ENCODE measurements at places on chromosomes 16 and 17.
A peak's percentile ranks its signal among the peaks of the same experiment; 100 is the strongest.

DNA sequence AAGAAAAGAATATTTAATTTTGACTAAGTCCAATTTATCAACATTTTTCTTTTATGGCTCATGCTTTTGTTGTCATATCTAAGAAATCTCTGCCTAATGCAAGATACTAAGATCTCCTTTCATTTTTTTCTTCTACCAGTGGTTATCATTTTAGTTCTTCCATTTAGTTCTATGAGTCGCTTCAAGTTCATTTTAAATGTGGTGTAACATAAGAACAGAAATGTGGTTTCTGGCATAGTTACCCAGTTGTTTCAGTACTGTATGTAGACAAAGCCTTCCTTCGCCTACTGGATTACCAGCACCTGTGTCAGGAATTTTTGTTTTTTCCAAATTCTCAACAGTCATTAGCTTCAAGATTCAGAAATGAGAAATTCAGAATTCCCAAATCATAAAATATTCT is 175.7 kb downstream of the PARN start:
- no peaks in the 10 kb centered on the region for H3K4me1 ChIP-seq
- no peak overlapping the region for H3K27ac ChIP-seq
- no peak for DNase-seq
- no peaks in the 10 kb centered on the region for H3K27me3 ChIP-seq

GRCh38 chr17:49993423-49994060 is 1.5 kb downstream of the DLX3 start:
- peaks cover 10% of the 10 kb centered on the region for H3K4me1 ChIP-seq
- H3K27me3 ChIP-seq = peaks cover 10% of the 10 kb centered on the region
- H3K4me3 ChIP-seq = peak overlapping the region; percentile 2
- H3K27ac ChIP-seq = no peak overlapping the region

DNA sequence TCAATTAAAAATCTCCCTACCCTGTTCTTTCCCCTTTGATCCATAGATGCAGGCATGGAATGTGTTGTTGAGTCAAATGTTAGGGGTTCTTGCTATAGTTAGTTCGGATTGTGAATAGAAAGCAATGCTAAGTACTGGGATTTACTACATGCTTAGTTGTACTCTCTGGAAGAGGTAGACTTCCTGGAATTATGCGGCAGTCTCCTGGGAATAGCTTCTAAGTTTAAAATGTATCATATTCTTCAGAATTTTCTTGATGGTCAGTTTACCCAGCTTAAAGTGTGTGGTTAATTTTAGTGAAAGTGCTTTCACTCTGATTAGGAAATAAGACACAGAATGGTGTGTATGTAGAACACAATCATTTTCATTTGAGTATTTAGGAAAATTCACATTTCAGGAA is 3.5 kb downstream of the CLTC start:
- DNase-seq = no peak
- no peak overlapping the region for H3K27ac ChIP-seq
- H3K4me1 ChIP-seq = peaks cover 18% of the 10 kb centered on the region
- H3K4me3 ChIP-seq = no peak overlapping the region

- H3K36me3 ChIP-seq = no peaks in the 10 kb centered on the region
- no peaks in the 10 kb centered on the region for H3K27me3 ChIP-seq
- no peak for DNase-seq
- H3K4me1 ChIP-seq = no peaks in the 10 kb centered on the region
- no peak overlapping the region for H3K27ac ChIP-seq
Measured at GRCh38 chr17:55177855-55178217, 86.9 kb upstream of the HLF start.

GRCh38 chr16:2027024-2028010 is 615 bp downstream of the NHERF2 start:
- H3K36me3 ChIP-seq = no peaks in the 10 kb centered on the region
- H3K4me1 ChIP-seq = no peaks in the 10 kb centered on the region
- H3K27me3 ChIP-seq = no peaks in the 10 kb centered on the region
- H3K27ac ChIP-seq = no peak overlapping the region
- DNase-seq = no peak

- DNase-seq = no peak
- no peak overlapping the region for H3K4me3 ChIP-seq
- H3K36me3 ChIP-seq = no peaks in the 10 kb centered on the region
- H3K27ac ChIP-seq = no peak overlapping the region
- H3K27me3 ChIP-seq = no peaks in the 10 kb centered on the region
Measured at GRCh38 chr17:67613961-67614360, 103.8 kb upstream of the NOL11 start.

- no peak overlapping the region for H3K27ac ChIP-seq
- no peak for DNase-seq
- H3K27me3 ChIP-seq = no peaks in the 10 kb centered on the region
Measured at GRCh38 chr17:46730026-46730425, 88.5 kb downstream of the WNT3 start.

- no peaks in the 10 kb centered on the region for H3K27me3 ChIP-seq
- no peaks in the 10 kb centered on the region for H3K4me1 ChIP-seq
- DNase-seq = no peak
- no peak overlapping the region for H3K4me3 ChIP-seq
Measured at GRCh38 chr17:70905796-70906195, 736.5 kb downstream of the KCNJ2 start.

- peaks cover 5% of the 10 kb centered on the region for H3K4me1 ChIP-seq
- DNase-seq = peak; percentile 31
- H3K27ac ChIP-seq = peak overlapping the region; percentile 89
- no peaks in the 10 kb centered on the region for H3K36me3 ChIP-seq
- H3K27me3 ChIP-seq = no peaks in the 10 kb centered on the region
- H3K4me3 ChIP-seq = no peak overlapping the region
Measured at GRCh38 chr16:87956365-87957231, 5.4 kb downstream of the BANP start.

- DNase-seq = no peak
- peaks cover 13% of the 10 kb centered on the region for H3K4me1 ChIP-seq
- peak overlapping the region; percentile 71 for H3K27ac ChIP-seq
- no peaks in the 10 kb centered on the region for H3K36me3 ChIP-seq
- no peaks in the 10 kb centered on the region for H3K27me3 ChIP-seq
Measured at GRCh38 chr16:24989494-24989893, 25.7 kb downstream of the ARHGAP17 start.

DNA sequence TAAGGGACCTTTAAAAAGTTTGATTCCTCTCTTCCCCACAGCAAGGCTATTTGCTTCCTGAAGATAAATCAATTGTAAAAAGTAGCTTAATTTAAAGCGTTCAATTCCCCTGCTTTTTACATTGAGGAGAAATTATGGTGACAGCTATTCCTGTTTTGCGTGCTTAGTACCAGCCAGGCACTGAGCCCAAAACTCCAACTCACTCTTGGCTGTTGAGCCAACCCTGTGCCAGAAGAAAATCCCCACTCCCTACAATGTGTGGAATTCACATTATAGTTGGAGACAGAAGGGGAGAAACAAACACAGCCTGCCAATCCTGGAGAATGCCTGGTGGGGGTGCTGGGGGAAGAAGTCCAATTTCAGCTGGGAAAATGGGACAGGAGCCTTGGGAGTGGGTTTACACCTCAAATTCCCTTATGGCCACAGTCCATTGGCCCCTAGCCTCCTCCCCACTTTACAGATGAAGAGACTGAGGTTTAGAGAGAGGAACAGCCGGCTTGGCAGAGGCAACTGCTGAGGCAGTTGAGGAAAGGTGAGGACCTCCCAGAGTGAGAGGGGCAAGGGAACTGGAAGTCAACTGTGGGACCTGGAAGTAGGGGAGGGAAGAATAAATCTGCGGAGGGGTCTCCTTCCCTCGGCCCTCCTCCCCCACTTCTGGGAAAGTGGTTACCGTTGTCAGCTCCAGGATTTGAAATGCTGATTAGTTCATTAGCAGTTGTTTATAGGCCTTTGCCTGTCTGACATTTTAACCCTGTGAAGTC is 26.1 kb downstream of the CDH1 start:
- H3K4me3 ChIP-seq = no peak overlapping the region
- no peaks in the 10 kb centered on the region for H3K27me3 ChIP-seq
- H3K36me3 ChIP-seq = no peaks in the 10 kb centered on the region
- DNase-seq = no peak

DNA sequence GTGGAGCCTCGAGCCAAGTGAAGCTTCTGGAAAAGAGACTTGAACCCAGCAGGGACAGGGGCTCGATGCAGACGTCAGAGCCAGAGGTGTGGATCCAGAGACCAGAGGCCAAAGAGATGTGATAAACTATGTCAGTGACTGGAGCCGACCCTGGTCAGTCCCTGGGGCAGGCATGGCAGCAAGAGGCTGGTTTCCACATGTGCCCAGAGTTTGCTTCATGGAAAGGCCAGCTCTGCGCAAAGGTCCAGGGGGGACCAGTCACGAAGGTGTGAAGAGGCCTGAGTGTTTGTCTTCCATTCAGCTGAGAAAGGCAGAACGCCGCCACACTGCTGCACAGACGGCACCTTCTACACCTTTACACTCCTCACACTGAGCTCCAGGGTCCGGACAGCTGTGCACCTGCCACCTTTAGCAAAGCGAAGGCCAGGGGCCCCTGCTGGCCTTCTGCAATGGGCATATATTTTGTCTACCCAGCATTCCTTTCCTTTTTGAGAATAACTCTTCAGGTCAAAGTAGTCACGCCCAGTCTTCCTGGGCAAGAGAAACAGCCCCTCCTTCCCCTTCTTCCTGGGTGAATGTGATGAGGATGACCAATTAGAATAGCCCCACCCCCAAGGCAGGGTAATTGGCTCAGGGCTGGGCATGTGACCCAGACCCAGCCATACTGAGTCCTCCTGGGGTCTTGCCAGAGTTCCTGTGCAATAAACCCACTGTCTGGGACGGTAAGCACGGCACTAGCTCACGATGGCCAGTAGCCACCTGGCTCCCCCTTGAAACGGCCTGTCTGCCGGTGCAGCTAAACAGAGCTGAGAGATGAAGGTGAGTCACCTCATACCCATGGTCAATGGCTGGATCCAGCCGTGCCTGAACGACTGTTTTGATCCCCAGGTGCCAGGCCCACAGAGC is 2.3 kb upstream of the RPH3AL start:
- H3K36me3 ChIP-seq = peaks cover 30% of the 10 kb centered on the region
- H3K4me3 ChIP-seq = no peak overlapping the region
- no peaks in the 10 kb centered on the region for H3K27me3 ChIP-seq

GRCh38 chr17:51085150-51085805 is 35.4 kb downstream of the SPAG9 start:
- H3K4me3 ChIP-seq = no peak overlapping the region
- H3K4me1 ChIP-seq = no peaks in the 10 kb centered on the region
- H3K36me3 ChIP-seq = peaks cover 13% of the 10 kb centered on the region
- no peak for DNase-seq
- no peak overlapping the region for H3K27ac ChIP-seq

DNA sequence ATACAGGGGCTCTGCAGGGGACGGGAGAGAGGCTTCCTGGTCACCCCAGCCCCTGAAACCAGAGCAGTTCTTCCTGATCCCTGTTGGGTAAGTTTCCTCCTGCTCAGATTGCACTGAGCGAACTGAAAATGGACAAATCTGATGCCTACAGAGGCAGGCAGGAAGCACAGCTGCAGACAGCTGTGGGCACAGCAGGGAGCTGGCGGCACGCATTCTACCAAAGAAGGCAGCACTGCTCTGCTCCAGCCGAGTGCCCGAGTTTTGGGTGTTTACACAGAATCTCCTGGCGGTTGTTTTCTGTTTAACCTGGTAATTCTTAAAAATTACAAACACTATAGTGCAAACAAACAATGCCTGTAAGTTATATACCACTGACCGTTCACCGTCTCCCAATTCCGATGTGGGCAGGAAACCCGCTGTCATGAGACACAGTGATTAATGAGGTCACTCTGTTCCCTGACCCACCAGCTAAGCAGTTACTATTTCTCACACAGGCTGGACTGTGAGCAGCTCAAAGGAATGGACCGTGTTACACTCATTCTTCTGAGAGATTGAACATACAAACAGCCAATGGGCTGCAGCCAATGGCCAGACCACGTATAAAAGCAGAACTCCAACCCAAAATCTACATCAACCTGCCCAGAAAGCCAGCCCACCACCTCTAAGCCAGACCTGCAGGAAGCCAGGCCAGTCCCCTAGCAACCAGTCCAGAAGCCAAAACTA is 25.5 kb downstream of the NSMCE1 start:
- H3K4me1 ChIP-seq = no peaks in the 10 kb centered on the region
- H3K36me3 ChIP-seq = peaks cover 31% of the 10 kb centered on the region
- H3K27ac ChIP-seq = no peak overlapping the region
- H3K4me3 ChIP-seq = no peak overlapping the region

DNA sequence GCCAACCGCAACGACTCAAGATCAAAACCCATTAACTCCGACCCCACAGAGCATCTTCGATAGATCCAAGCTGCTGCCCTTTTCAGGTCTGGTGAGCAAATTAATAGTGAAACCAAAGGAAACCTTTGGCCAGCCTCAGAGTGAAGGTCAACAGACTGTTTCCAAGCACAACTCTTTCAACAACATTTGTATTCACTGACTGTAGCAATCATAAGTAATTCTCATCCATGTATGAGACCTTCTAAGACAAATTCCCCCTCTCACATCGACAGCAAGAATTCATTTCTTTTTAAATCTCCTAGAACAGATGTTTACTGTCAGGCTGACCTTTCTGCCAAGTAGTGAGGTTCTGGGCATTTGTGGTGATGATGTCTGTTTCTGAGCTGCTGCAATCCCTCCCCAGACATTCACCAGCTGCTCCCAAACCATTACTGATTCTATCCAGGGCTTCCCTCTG is 64.2 kb downstream of the SLC39A11 start:
- H3K4me3 ChIP-seq = no peak overlapping the region
- H3K36me3 ChIP-seq = no peaks in the 10 kb centered on the region
- no peaks in the 10 kb centered on the region for H3K27me3 ChIP-seq
- H3K27ac ChIP-seq = no peak overlapping the region
- H3K4me1 ChIP-seq = peaks cover 4% of the 10 kb centered on the region

DNA sequence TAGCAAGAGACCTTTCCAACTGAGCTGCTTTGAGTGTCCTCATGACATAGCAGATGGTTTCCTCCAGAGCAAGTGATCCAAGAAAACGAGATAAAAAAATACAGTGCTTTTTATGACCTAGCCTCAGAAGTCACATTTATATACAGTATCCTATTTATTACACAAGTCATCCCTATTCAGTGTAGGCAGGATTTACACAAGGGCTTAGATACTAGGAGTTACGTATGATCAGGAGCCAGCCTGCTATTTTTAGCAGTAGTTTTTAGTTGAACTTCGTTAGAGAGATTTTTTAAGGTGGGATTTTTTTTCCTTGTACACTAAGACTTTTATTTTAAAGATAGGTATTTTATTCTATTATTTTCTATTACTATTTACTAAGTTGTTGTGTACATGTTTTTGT is 58.4 kb downstream of the PHKB start:
- H3K4me3 ChIP-seq = no peak overlapping the region
- no peak overlapping the region for H3K27ac ChIP-seq
- H3K27me3 ChIP-seq = no peaks in the 10 kb centered on the region
- no peak for DNase-seq
- no peaks in the 10 kb centered on the region for H3K36me3 ChIP-seq

- H3K4me1 ChIP-seq = peaks cover 2% of the 10 kb centered on the region
- DNase-seq = no peak
- H3K27me3 ChIP-seq = no peaks in the 10 kb centered on the region
- H3K36me3 ChIP-seq = no peaks in the 10 kb centered on the region
- H3K4me3 ChIP-seq = no peak overlapping the region
Measured at GRCh38 chr17:6453279-6454024, 9.2 kb downstream of the PIMREG start.
